NCI-H510A (cell line): ENCODE measurements at places on chromosomes 6 and 20.

DNA sequence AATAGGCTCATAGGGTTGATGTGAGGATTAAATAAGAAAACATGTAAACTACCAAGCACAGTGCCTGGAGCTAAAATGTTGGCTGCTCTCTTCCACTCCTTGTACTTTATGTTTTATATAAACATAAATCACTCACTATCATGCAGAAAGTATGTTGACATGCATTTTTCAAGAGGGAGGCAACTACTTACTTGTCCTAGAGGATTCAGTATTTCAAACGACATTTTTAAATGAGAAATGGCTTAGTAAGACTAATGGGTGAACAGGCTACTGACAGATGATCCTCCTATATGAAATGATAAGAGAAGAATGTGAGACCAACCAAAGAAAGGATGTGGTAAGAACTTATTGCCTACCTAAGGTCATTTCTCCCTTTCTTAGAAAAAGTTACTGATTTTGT is 21.0 kb downstream of the LATS1 start:
- no peak for DNase-seq

DNA sequence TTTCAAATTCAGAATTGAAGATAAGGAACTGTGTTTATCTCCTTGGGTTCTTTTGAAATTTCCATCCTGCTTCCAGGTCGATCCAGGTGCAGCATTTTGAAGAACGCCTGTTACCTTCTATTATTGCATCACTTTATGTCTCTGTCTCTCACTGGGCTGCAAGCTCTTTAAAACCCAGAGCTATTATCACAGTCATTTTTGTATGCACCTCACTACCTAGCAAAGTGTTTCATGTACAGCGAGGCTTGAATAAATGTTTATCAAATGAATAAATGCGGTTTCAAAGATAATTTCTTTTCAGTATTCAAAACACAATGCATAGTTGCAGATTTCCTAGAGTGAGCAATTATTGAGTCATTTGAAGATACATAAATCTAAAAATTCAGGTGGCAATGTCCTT is 34.2 kb downstream of the GFOD1 start:
- no peak for DNase-seq

GRCh38 chr6:134631398-134631924 is 313.5 kb upstream of the SGK1 start:
- no peak for DNase-seq

DNA sequence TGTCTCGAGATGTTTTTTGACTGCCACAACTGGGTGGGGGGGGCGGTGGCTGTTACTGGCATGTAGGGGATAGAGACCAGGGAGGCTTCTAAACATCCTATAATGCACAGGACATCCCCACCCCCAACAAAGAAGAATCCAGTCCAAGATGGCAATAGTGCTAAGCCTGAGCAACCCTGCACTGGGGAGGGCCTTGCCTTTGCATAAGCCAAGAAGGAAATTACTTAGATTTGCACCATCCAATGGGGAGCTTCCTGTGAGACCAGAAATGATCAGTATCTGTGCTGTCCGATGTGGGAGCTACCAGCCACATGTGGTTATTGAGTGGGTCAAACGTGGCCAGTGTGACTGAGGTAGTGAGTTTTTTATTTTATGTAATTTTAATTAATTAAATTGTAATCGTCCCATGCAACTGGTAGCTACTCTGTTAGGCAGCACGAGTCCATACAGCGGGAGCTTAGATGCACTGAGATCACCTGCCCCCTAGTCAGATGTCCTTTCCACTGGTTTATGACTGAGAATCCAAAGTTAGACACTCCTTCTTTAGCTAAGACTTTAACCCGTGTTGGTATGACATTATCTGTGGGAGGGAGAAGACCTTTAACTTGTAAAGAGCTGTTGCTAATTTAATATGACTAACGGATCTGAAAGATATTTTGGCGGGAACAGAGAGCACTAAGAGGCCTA is 97.4 kb upstream of the NEDD9 start:
- no peak for DNase-seq

- DNase-seq = no peak
These were observed 484.0 kb downstream of the UTRN start for GRCh38 chr6:144769142-144769541.

- DNase-seq = no peak
These were observed 72.6 kb upstream of the SLC4A11 start for GRCh38 chr20:3311623-3312022.

GRCh38 chr6:142855893-142856623 is 88.9 kb downstream of the HIVEP2 start:
- no peak for DNase-seq

DNA sequence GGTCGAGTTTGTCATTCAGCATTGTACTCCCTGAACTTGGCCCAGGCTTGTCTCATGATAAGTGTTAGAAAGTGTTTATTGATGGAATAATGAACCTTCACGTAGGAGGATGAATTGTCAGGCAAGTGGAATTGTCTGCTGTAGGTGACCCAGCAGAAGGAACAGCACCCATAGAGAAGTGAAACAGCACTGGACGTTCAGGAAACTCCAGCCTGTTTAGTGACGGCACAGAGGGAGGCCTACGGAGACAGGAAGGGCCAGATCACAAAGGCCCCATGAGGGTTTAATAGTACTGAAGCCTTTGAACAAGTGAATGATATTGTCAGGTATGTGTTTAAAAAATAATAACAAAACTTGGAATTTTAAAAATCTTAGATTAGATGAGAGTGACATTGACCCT is 2.9 kb downstream of the STX11 start:
- DNase-seq = no peak

GRCh38 chr6:82492134-82492533 is 128.5 kb downstream of the TPBG start:
- no peak for DNase-seq

- DNase-seq = no peak
These were observed at the start of gene SPATS1 for GRCh38 chr6:44342489-44342888. Gene SPATS1, plus strand, starts transcription at chr6:44342650. Its CDS starts 446 bp downstream, at chr6:44343096.
